GM23338 (cell line): ENCODE measurements at places on chromosomes 2 and 18.
A peak's percentile ranks its signal among the peaks of the same experiment; 100 is the strongest.

DNA sequence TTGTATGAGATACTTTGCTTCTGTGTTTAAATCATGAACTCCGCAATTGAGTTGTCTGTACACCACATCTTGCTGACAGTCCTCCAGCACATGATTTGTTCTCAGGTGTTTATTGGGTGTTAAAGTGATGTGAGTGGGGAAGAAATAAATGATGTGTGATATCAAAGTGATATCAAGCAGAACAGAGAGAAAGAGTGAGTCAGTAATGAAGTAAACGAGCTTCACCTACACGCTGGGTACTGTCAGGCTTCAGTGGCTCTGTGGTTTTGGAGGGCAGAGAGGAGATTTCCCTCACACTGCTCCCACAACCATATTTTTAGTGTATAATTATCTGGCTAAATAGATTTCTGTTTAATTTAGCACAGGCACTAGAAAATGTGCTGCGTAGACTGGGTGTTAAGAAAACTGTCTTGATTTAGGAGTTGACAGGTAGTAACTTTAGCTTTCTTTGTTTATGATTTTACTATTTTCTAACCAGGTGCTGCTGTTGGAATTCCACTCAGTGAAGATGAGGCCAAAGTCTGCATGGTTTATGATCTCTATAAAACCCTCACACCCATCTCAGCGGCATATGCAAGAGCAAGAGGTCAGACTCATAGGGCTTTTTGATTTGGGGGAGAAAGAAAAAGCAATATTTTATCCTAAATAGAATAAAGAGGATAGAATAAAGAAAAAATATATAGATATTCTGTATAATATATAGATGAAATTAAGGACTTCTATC lies 21.2 kb downstream of the ATIC start:
- DNase-seq: no peak

- no peak for DNase-seq
These were observed 473.8 kb downstream of the TGIF1 start for GRCh38 chr18:3923750-3924149.

DNA sequence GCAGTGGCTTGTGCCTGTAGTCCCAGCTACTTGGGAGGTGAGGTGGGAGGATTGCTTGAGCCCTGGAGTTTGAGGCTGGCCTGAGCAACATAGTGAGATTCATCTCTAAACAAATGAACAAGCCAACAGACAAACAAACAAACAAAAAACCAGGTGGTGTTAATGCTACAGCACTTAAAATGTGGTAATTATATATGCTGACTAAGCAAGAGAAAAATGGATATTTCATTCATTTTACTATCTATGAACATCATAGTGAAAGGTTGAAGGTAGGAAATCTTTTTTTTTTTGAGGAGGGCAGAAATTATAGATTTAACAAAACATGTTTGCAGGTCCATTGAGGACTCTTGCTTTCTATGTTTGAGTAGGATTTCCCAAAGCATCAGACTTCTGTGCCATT lies 42.2 kb upstream of the THOC1 start:
- DNase-seq: no peak

GRCh38 chr18:57910817-57911216 lies 107.7 kb upstream of the ATP8B1 start:
- peak; percentile 79 for DNase-seq

- DNase-seq: no peak
These were observed 358.5 kb downstream of the ALK start for GRCh38 chr2:29562896-29563295.

DNA sequence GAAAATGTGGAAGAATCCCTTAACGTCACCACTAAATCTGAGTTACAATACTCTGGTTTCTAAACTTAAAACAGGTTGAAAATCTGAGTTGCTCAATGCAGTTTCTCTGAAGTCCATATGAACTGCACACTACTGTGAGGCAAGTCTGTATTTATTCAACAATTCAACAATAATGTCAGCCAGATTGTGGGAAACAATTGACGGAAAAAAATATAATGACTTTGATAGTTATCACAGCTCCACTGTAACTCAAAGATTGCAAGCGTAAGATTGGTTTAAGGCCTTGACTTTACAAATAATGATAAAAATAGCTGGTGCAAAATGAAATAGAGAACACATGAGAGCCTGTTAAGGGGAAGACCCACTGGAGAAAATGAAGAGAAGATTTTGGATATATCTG lies 219.4 kb upstream of the CCDC150 start:
- DNase-seq: no peak

- no peak for DNase-seq
These were observed 63.7 kb upstream of the CYRIA start for GRCh38 chr2:16729335-16729734.

- DNase-seq: peak; percentile 34
These were observed 864 bp upstream of the MYL12A start for GRCh38 chr18:3246635-3247239.

- no peak for DNase-seq
These were observed 232.2 kb downstream of the TTC32 start for GRCh38 chr2:19669559-19669958.

- no peak for DNase-seq
These were observed 4.8 kb downstream of the MEX3C start for GRCh38 chr18:51192696-51193095.

GRCh38 chr2:82993609-82994008 lies 1465.5 kb downstream of the SUCLG1 start:
- DNase-seq: peak; percentile 6

GRCh38 chr18:70931942-70932814 lies 643.3 kb downstream of the SOCS6 start:
- peak; percentile 28 for DNase-seq

- no peak for DNase-seq
These were observed 54.4 kb downstream of the SETBP1 start for GRCh38 chr18:44735096-44735495.

- no peak for DNase-seq
These were observed 100.0 kb downstream of the COLEC12 start for GRCh38 chr18:400456-400855.

- no peak for DNase-seq
These were observed 289.9 kb downstream of the AFF3 start for GRCh38 chr2:99852376-99852934.

DNA sequence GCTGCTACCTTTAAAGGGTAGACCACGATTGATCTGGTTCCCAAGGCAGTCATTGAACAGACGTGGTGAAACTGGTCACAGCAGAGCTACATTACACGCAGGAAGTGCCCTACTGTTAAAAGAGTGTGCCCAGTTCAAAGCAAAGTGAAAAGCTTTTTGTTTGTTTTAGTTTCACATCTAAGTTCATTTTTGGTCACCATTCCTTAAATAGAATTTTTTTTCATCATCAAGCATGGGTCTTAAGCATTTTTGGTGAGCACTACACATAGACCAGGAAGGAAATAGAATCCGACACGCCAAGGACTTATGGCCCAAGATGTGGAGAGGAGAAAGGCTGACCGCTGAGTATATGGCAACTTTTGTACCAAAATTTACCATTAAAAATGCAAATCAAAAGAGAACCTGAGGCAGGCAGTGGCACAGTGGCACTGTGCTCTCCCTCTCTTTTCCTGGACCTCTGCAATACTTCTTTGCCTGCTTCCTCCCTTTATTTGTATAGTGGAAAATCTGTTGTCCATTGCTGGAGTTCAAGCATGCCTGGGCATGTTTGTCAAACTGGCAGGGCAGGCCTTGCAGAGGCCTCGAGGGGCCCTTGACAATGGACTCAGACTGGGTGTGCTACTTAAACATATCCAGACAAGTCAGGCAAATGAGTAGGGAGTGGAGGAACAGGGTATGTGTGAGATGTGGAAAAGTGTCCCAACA lies 42.6 kb upstream of the HNRNPA3 start:
- no peak for DNase-seq

DNA sequence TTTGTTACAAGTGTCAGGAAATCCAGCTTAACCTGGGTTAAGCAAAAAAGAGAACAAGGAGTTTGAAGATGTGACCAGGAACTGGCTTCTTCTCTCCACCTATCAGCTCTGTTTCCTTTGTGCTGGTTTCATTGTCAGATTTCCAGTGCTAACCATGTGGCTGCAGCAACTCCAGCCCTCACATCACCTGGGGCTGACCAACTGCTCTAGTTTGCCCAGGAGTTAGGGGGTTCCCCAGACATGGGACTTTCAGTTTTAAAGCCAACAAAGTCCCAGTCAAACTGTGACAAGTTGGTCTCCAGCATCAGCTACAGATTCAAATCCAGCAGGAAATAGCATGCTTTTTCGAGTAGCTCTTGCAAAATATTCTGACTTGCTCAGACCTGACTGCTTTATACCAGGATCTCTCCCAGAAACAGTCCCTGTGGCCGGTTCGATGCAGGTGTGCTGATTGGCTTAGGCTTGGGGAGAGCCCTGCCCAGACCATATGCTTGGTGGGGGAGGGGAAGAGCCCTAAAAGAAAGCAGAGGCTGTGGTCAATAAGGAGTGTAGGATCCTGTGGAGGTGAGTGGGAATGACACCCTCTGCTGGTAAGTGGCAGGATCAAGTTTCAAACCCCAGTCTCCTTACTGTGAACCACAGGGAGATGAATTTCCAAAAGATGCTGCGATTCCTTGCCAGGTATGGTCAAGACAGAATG lies 49.5 kb downstream of the KCNE4 start:
- peak; percentile 91 for DNase-seq

- no peak for DNase-seq
These were observed 20.7 kb downstream of the ST8SIA3 start for GRCh38 chr18:57373017-57373416.

- no peak for DNase-seq
These were observed 93.4 kb downstream of the PARD3B start for GRCh38 chr2:204638471-204639194.

DNA sequence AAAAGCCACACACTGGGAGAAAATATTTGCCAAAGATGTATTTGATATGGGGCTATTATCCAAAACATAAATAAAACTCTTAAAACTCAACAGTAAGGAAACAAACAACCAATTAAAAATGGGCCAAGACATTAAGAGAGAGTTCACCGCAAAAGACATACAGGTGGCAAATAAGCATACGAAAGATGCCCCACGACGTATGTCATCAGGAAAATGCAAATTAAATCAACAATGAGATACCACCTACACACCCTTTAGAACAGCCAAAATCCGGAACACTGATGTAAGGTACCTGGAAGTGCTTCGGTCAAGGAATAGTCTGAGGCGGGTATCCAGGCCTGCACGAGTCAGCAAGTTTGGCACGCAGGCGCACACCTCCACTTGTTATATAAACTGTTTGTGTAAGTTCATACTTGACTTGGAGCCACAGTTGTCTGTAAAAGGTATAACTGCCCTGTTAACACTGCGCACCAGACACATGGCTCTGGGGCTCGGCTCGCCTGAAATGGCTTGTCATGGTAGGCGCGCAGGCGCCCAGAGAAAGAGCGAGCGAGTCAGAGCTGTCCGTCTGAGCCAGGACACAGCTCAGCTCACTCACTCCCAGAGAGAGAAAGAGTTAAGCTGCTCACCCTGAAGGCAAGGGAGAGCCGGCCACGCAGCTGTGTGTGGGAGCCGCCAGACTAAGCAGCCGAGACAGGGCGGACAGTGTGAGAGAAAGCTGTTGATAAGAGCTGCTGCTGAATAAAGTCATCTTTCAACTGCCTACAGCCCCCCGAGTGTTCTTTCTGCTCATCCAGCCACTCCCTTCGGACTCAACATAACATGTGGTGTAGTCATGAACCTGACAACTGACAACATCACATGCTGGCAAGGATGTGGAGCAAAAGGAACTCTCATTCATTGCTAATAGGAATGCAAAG lies 87.3 kb downstream of the HNRNPLL start:
- DNase-seq: no peak

DNA sequence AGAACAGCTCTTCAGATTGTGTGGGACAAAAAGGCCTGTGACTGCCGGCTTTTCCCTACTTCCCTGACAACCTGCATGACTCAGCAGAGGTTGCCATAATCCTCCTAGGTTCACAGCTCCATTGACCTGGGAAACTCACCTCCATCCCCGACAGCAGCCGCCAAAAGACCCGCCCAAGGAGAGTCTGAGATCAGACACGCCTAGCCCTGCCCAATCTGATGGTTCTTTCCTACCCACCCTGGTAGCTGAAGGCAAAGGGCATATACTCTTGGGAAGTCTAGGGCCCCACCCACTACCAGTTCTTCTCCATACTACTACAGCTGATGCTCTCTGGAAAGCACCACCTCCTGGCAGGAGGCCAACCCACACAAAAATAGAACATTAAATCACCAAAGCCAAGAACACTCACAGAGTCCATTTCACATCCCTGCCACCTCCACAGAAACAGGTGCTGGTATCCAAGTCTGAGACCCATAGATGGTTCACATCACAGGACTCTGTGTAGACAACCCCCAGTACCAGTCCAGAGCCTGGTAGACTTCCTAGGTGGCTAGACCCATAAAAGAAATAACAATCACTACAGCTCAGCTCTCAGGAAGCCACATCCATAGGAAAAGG lies 140.6 kb downstream of the NETO1 start:
- no peak for DNase-seq

DNA sequence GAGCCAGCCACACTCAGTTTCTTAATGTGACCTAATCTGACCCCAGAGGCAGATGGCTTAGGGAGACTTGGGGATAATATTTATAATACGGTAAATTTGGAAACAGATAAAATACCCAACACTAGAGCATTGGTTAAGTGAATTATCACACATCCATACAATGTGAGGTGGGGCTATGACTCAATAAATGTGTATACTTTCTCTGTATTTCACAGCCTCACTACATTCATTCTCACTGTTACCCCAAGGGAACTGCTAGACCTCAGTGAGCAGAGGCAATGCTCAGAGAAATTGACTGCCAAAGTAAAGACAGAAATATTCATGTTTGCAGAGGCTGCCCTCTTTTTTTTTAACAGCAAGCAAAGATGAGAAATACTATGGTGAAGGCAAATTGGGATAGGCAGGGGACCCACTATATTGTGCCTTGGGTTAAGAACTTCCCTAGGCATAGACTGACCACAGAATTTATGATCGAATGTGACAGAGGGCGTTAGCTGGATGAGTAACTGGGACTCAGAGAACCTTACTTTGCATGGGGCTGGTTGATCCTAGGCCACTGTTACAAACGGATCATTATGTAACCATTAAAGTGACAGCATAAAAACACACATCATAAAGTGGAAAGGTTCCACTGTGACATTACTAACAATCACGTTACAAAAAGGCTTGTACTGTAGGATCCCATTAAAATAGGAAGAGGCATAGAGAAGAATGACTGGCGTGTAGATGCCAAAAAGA lies 246.0 kb upstream of the LYPD1 start:
- no peak for DNase-seq

DNA sequence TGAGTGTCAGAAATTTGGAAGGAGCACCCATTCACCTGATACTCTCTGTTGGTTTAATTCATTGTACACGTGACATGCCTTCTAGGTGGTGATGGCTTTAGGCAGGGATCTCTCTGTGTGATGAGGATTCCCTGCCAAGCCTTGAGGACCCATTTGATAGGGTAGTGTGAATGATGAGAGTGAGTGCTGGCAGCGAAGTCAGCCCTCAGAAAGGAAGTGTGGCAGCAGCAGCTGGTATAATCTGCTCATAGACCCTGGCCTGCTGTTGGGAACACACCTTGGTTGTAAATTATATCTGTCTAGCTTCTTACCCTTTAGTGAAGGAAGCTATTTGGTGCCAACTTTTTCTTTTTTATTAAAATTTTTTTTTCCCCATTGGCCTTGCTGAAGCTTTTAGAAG lies 164.5 kb downstream of the HAUS1 start:
- no peak for DNase-seq

- DNase-seq: no peak
These were observed 107.0 kb downstream of the PDE1A start for GRCh38 chr2:182319556-182320505.
